ENCODE measurements at places on chromosomes 1 and 21. TPM values are rescaled to one million over a fixed set of nuclear protein-coding genes. Genes with fewer than 3 reads are reported as not detected.

The RGS18 gene
- 1.9 TPM for polyA plus RNA-seq

The PTCH2 gene
- polyA plus RNA-seq, result 5.4 TPM

The RBP7 gene
- polyA plus RNA-seq, result 18.8 TPM

The PTPRC gene
- polyA plus RNA-seq, result 4.9 TPM

The HCRTR1 gene
- polyA plus RNA-seq, result 0.39 TPM

The CSF3R gene
- 5.9 TPM for polyA plus RNA-seq

The TRIM62 gene
- 9.5 TPM for polyA plus RNA-seq

The MROH7 gene
- polyA plus RNA-seq, result 16.0 TPM

The VASH2 gene
- 19.2 TPM for polyA plus RNA-seq

The CFAP107 gene
- polyA plus RNA-seq, result 1.00 TPM

The PIAS3 gene
- 59.6 TPM for polyA plus RNA-seq

The GJA5 gene
- 21.8 TPM for polyA plus RNA-seq

The LCE1D gene
- not detected for polyA plus RNA-seq

The FABP3 gene
- 101 TPM for polyA plus RNA-seq

The NOTCH2NLA gene
- polyA plus RNA-seq, result 79.0 TPM

The OXCT2 gene
- polyA plus RNA-seq, result 0.69 TPM

The LCE1E gene
- polyA plus RNA-seq, result not detected

The PROK1 gene
- polyA plus RNA-seq, result not detected

The OR2T35 gene
- not detected for polyA plus RNA-seq

The SPATA1 gene
- 1.5 TPM for polyA plus RNA-seq
